Stimulated activated CD8-positive, alpha-beta memory T cell treated with anti-CD3 and anti-CD28 coated beads, Interleukin-15, amount 100 ng/mL, for 48 hours (primary cell): ENCODE measurements at places on chromosomes 2 and 18.

DNA sequence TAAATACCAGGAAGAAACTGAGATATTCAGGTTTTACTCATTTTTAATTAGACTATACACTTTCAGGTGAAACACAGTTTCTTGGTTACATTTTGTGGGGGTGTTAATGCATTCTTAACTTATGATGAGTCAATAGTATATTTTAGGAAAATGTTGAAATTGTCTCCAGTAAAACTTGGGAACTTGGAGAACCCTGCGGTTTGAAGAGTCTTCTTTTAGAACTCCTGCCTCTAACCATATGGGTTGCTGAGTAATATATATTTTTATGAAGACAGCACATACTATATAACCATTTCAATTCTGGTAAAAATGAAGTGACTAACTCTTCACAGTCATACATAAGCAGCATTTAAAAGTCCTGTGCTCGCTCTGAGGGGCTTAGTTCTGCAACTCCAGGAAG, 308.2 kb upstream of the LRATD1 start:
- no peak for DNase-seq

GRCh38 chr2:176110415-176111308, 3.6 kb downstream of the HOXD11 start:
- DNase-seq: no peak

DNA sequence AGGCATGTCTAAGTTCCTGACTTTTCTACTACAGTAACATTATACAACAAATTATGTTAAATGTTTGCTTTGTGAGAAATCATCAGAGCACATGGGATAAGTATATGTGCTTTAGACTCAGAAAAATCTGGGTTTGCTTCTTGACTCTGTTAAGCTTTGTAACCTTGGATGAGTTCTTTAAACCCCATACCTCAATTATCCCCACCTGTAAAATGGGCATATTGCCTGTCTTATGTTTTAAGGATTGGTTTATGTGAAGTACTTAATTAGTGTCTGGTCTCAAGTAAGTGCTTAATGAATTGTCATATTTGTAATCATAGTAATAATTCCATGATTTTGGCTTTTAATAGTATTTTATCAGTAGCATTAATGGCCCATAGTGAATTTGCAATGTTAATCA, 135.8 kb downstream of the TAF4B start:
- no peak for DNase-seq

- DNase-seq: no peak
These were observed 19.3 kb downstream of the TYMS start for GRCh38 chr18:676736-677135.

- no peak for DNase-seq
These were observed 172.3 kb downstream of the IKZF2 start for GRCh38 chr2:212979046-212979612.

DNA sequence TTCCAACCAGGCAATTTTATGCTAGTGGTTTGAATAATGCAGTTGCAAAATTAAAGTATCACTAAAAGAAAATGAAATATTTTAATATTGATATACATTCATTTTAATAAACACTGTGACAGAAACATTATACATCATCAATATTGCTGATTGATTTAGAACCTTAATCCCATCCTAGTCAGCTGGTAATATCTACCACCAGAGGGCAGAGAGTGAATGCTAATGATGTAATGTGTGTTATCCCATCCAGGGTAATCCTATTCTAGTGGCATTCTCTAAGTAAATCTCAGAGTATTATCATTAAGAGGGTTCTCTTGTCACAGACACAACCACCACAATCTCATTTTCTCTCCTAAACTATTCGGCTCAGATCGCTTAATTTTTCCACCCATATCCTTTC, 477.4 kb downstream of the CPS1 start:
- DNase-seq: no peak

GRCh38 chr2:109247340-109247739, 118.3 kb downstream of the SH3RF3 start:
- DNase-seq: no peak

- no peak for DNase-seq
These were observed 522.5 kb downstream of the TSN start for GRCh38 chr2:122277956-122278355.

DNA sequence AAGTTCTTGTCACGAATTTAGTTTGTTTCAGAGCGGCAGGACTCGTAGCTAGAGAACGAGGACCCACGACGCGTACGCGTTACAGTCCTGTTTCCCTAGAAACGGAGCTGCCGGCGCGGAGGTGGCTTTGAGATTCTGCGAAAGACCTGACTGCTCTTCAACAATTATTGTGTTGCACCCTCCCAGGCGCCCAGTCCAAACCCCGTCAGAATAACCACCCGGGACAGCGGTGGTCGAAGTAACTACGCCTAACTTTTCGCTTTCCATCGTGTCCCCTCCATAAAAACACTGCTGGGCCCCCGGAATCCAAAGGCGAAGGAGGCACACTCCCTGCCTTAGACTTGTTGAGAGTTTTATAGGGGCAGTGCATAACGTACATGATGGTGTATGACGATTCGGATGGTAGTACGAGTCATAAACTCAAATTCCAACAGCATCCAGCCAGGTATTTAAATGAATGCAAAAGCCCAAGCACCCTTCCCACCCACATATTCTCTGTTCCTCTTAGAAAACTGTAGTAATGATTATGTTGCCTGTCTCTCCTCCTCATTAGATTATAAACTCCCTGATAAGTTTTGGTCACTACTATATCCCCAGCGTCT, 651 bp upstream of the STAM2 start:
- no peak for DNase-seq

DNA sequence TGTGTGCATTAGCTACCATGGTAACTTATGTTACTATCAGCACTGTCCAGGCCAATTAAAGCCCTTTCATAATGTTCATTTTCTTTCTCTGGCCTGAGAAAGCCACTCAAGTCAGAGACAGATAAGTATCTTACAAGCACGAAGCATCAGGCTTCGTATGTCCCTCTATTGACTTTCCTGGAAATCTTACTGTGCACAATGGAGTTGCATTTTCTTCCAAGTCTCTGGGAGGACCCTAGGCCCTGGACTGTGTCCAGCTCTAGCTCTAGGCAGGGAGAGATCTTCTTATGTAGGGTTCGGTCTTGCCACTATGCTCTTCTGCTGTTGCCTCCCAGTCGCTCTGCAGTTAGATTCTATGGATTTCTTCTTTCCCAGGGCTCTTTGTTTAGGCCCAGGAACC, 40.0 kb upstream of the ITGA6 start:
- no peak for DNase-seq

GRCh38 chr2:101474731-101475384, at the start of gene RFX8:
TSS of gene RFX8 (minus strand) at chr2:101475112. CDS start at chr2:101466848, 8,264 bp downstream.
- DNase-seq: peak; percentile 40
